ENCODE measurements at places on chromosomes 11 and 22.

DNA sequence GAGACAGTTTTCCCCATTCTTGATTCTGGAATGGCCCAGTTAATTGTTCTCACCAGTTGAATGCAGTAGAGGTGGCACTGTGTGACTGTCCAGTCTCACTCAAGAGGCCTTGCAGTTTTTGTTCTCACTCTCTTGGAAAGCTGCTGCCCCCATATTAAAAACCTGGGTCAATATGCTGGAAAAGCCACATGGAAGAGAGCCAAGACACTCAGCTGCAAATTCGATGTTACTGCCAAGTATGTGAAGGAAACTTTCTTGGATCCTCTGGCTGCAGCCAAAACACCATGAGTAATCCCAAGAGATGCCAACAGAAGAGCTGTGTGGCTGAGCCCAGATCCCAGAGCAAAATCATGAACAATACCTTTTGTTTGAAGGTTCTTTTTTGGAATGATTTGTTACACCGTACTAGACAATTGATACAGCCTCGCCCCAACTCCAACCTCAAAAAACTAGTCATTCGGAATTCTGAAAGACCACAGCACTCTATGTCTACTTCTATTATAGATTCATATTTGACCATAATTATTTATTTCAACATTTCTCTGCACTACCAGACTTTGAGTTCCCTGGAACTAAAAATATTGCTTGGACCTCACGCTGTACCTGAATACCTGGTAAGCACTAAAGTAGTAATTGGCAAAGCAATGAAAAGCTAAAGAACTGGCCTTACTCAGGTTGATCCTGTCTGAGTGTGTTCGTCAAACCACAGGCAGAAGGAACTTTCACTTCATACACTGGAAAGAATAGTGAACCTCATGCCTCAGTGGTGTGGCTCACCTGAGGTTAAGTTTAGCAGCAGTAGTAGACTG lies 378.8 kb downstream of the ETS1 start:
- no peak for DNase-seq

DNA sequence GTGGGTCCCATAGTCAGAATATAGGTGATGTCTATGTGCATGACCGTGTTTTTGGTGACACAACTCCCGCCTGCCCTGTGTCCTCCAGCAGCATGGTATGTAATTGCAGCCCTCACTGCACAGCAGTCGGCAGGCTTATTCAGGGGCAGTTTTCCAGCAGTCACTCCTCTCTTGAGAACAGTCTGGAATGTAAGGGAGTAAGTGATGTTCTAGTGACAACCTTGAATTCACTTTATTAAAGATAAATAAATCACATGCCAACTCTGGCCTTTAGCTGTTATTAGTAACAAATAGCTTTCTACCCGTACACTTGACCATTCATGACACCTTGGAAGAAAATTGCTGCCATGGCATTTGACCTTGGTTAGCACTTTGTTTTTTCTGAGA lies 27.9 kb downstream of the ZNRF3 start:
- DNase-seq = no peak

GRCh38 chr11:104965735-104966134 lies 2.6 kb downstream of the CASP4 start:
- DNase-seq = no peak

- DNase-seq = no peak
Measured at GRCh38 chr22:27116312-27117086, 459.1 kb downstream of the MIAT start.

GRCh38 chr11:110199184-110199981 lies 97.0 kb downstream of the RDX start:
- DNase-seq = no peak

- DNase-seq = no peak
Measured at GRCh38 chr11:71333473-71333872, 81.1 kb upstream of the SHANK2 start.

DNA sequence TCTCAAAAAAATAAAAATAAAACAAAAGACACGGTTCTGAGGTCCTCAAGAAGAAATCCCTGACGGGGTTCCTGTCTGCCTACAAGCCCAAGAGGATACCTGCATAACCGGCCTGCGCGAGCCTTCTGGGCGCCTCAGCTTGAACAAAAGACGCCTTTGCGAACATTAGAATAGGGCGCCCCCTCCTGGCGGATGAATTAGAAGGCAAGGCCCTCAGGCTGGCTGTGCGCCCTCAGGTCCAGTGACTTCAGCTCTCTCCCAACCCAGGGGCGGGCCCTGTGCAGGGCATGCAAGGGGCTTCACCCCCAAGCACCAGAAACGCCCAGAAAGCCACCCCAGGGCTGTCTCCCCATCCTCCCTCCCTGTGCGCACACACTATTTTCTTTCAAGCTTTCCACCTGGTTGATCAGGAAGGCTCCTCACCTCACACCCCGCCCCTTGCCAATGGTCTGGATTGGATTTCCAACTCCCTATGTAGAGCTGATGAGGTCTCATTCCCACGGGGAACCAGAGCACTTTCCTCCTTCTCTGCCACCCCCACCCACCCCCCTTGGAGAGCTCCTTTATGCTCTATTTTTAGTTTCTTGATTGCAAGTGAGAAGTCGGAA lies 273.3 kb downstream of the BUD13 start:
- DNase-seq = no peak

- DNase-seq = no peak
Measured at GRCh38 chr11:35917676-35918075, 26.2 kb upstream of the LDLRAD3 start.

- no peak for DNase-seq
Measured at GRCh38 chr22:28000361-28000760, 81.3 kb upstream of the PITPNB start.

DNA sequence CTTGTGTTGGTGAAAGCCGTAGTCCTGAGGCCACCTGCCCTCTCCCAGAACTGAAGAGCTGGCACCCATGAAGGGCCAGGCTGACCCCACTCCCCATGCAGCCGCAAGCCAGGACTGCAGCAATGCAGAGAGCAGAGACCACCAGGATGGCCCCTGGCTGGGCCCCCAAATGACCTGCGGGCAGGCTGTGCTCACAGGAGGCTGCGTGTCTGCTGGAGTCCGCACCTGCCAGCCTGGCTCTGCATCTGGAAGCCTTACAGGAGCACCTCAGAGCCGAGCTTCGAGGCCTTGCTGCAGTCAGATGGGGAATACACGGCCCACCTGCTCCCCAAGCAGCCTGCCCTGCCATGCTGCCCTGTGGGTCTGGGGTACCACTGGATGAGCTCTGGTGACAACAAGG lies 1336.8 kb downstream of the TBC1D22A start:
- no peak for DNase-seq

DNA sequence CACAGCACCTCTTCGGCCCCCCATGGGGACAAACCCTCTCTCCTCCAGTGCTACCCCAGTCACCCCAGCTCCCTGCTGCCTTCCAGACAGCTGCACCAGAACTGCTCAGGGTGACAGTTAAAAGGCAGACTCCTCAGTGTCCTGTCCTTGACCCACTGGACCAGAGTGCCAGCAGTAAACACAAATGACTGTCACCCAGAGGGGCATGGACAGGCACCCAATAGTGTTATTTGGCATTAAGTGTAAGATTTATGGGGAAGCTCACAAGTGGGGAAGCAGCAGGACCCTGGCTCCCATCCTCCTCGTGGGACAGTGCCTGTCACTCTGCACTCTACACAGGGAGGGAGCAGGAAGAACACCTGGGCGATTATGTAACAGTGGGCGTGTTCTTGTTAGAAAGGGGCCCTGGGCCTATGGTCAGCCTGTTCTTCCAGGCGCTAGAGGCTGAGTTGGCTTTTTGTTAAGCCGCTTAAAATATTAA lies 5.0 kb downstream of the RPS19BP1 start:
- DNase-seq = no peak

DNA sequence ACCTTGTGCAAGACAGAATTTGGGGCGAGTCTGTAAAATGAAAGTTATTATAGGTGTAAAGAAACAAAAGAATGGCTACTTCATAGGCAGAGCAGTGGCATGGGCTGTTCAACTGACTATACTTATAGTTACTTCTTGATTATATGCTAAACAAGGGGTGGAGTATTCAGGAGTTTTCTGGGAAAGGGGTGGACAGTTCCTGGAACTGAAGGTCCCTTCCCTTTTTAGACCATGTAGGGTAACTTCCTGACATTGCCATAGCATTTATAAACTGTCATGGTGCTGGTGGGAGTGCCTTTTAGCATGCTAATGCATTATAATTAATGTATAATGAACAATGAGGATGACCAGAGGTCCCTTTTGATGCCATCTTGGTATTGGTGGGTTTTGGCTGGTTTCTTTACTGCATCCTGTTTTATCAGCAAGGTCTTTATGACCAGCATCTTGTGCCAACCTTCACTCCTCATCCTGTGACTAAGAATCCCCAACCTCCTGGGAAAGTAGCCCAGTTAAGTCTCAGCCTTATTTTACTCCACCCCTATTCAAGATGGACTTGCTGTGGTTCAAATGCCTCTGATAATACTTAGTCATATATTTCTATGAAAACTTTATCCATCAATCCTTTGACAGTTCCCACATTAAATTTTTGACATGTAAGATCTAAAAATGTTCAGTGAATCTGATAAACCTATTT lies 118.6 kb downstream of the ARHGAP42 start:
- no peak for DNase-seq

DNA sequence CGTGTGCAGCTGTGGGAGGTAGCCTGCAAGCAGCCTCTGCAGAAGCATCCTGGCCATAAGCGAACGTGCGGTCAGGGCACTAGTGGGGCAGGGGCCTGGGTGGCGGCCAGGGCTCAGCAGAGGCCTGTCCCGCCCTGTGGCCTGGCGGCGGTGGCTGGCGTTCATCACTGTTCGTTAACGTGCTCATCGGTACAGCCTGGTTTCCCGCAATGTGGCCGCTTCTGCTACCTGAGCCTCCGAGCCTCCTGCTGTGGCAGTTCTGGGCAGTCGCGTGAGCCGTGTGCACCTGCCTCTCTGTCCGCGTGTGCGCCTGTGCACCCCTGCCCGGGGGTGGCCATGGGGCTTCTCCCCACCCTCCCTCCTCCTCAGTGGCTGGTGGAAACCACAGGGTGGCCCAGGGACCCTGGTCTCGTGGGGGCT lies 117.9 kb downstream of the KCNQ1OT1 start:
- no peak for DNase-seq

- DNase-seq = no peak
Measured at GRCh38 chr22:46003271-46004091, 26.5 kb upstream of the WNT7B start.

- DNase-seq = no peak
Measured at GRCh38 chr11:112811783-112812182, 149.4 kb upstream of the NCAM1 start.

- no peak for DNase-seq
Measured at GRCh38 chr11:68996376-68997123, 15.8 kb upstream of the MRGPRD start.

DNA sequence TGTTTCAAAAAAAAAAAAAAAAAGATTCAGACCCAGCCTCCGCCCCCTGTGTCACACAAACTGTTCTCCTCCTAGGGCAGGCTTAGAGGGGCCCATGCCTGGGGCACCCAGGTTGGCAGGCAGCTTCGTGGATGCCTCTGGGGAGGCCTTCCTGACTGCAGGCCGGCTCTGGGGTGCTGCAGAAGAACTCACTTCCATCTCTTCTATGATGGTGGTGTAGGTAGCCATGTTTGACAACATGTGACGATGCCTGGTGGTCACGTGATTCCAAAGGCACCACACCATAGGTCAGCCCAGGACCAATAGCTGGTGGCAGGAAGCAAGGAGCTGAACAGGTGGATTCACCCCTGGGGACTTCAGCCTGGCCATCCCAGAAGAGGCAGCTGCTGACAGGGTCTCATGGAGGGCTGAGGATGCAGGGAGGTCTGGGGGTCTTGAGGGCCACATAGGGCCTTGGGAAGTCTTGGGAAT lies 24.1 kb upstream of the CELSR1 start:
- no peak for DNase-seq

DNA sequence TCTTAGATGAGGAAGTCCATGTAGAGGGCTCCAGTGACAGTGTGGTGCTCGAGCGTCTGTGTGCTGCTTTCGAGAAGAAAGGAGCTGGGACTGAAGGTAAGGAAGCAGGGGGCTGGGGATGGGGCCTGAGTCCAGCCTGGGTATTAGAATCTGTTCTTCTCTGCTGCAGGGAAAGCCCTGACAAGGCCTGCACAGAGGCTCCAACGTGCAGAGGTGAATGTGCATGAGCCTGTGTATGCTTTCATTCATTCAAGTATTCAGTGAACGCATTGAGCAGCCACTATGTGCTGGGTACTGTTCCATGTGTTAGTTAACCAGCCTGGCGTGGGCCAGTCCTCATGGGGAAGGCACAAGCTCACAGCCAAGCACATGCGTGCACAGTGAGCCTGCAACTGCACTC lies 93.4 kb downstream of the MYO18B start:
- no peak for DNase-seq

- no peak for DNase-seq
Measured at GRCh38 chr11:33897761-33898375, 6.0 kb upstream of the LMO2 start.

- DNase-seq = no peak
Measured at GRCh38 chr11:123392431-123392830, 37.6 kb upstream of the GRAMD1B start.

DNA sequence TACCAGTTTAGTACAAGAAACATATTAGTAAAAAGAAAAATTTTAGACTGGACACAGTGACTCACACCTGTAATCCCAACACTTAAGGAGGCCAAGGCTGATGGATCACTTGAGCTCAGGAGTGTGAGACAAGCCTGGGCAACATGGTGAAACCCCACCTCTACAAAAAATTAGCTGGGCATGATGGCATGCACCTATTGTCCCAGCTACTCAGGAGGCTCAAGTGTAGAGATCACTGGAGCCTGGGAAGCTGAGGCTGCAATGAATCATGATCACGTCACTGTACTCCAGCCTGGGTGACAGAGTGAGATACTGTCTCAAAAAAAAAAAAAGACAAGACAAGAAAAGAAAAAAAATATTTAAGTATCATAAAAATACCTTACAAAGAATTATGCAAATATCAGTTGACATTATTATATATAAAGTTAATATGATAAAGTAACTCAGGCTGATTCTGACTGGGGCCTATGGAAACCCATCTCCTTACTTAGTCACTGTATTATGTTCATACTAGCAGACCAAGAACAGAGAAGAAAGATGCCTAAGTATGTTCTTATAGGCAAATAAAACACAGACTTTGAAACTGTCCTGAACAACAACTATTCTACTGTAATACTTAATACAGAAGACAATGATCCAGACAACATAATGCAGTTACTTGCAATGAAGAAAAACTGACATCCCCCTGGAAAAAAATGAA lies 27.3 kb downstream of the FAM168A start:
- no peak for DNase-seq

GRCh38 chr11:72084965-72085364 lies 4.3 kb downstream of the LRRC51 start:
- no peak for DNase-seq

DNA sequence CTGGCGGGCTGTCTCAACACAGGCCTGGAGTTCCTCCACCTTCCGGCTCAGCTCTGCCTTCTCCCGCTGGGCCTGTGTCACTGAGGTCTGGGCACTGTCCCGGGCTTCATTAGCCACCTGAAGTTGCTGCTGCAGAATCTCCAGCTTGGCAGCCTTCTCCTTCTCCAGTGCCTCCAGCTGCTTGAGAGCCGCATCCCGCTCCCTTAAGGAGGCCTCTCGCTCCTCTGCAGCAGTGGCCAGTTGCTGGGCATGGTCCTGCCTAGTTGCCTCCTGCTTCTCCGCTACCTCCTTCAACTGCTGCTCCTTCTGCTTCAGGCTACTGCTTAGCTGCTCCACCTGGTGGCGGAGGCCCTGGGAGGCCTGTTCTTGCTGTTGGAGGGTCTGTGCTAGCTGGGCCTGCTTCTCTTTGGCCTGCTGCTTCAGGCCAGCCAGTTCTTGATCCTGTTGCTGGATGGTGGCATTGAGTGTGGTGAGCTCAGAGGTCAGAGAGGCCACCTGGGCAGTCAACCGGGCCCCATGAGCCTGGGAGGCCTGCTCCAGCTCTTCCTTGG lies 16.9 kb downstream of the IL18BP start:
- DNase-seq = no peak

All from T-helper 2 cell (primary cell).